Esophagus squamous epithelium (tissue), 5 donors: ENCODE measurements at places on chromosomes 7 and 10. TPM values are rescaled to one million over a fixed set of nuclear protein-coding genes. Genes with fewer than 3 reads are reported as not detected.

The STEAP2 gene
- total RNA-seq, result 15.4 TPM

The ATE1 gene
- 19.1 TPM for total RNA-seq

The CASP2 gene
- 8.8 TPM for total RNA-seq

The TSPAN15 gene
- total RNA-seq, result 18.0 TPM

The ANK3 gene
- total RNA-seq, result 25.2 TPM

The LIPA gene
- total RNA-seq, result 25.2 TPM

The CDC14C gene
- not detected for total RNA-seq

The MMP21 gene
- not detected for total RNA-seq

The LRRD1 gene
- not detected for total RNA-seq

The PRKG1 gene
- total RNA-seq, result 5.2 TPM

The ZNF248 gene
- total RNA-seq, result 13.0 TPM

The PCLO gene
- 3.3 TPM for total RNA-seq

The JAKMIP3 gene
- not detected for total RNA-seq

The PPP1R9A gene
- total RNA-seq, result 0.22 TPM

The NHLRC2 gene
- total RNA-seq, result 14.1 TPM

The TRPV5 gene
- not detected for total RNA-seq

The UCN3 gene
- not detected for total RNA-seq

The CYP3A5 gene
- 77.0 TPM for total RNA-seq

The FAM20C gene
- 8.5 TPM for total RNA-seq

The OPN1SW gene
- not detected for total RNA-seq

The STX1A gene
- total RNA-seq, result 1.0 TPM

The ASNS gene
- total RNA-seq, result 8.6 TPM

The LIPN gene
- total RNA-seq, result not detected

The MAT1A gene
- 0.15 TPM for total RNA-seq

The TRIM4 gene
- total RNA-seq, result 24.0 TPM

The PLXDC2 gene
- 50.4 TPM for total RNA-seq

The SLC26A3 gene
- total RNA-seq, result not detected

The DPP6 gene
- not detected for total RNA-seq

The HMX3 gene
- not detected for total RNA-seq

The PTPN20 gene
- 7.5 TPM for total RNA-seq

The VWDE gene
- total RNA-seq, result 2.9 TPM

The CYP3A7 gene
- total RNA-seq, result not detected

The CALCR gene
- 0.19 TPM for total RNA-seq

The HOXA7 gene
- total RNA-seq, result 0.47 TPM

The MSMB gene
- not detected for total RNA-seq

The C10orf95 gene
- total RNA-seq, result 0.23 TPM

The ZNF736 gene
- total RNA-seq, result 3.6 TPM

The AOAH gene
- 0.68 TPM for total RNA-seq

The MCU gene
- 22.3 TPM for total RNA-seq

The TMEM225B gene
- not detected for total RNA-seq

The C10orf67 gene
- not detected for total RNA-seq

The LRIT1 gene
- not detected for total RNA-seq

The DENND2A gene
- 2.7 TPM for total RNA-seq

The TMEM254 gene
- total RNA-seq, result 35.5 TPM

The NRP1 gene
- 5.8 TPM for total RNA-seq

The HGF gene
- total RNA-seq, result 0.30 TPM

The GPR26 gene
- total RNA-seq, result not detected

The UNCX gene
- not detected for total RNA-seq

The C7orf33 gene
- not detected for total RNA-seq

The TMEM213 gene
- 1.3 TPM for total RNA-seq

The PHKG1 gene
- 2.7 TPM for total RNA-seq

The SUN3 gene
- total RNA-seq, result not detected
